ENCODE measurements at places on chromosomes 11 and 22.

GRCh38 chr11:119764108-119764868 is 35.3 kb upstream of the NECTIN1 start:
- DNase-seq, result no peak

DNA sequence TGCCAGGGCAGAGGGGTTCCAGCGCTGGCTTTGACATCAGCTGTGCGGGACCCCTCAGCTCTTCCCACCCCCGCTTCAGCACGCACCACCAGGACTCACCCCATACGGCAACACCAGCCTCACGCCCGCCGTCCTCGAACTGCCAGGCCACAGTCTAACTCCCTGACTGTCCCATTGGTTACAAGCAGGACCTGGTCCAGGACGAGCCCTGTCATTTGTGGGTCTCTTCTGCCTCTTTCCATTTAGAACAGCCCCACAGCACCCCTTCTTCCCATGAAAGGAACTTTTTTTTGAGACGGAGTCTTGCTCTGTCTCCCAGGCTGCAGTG is 81.7 kb downstream of the PHF21B start:
- no peak for DNase-seq

DNA sequence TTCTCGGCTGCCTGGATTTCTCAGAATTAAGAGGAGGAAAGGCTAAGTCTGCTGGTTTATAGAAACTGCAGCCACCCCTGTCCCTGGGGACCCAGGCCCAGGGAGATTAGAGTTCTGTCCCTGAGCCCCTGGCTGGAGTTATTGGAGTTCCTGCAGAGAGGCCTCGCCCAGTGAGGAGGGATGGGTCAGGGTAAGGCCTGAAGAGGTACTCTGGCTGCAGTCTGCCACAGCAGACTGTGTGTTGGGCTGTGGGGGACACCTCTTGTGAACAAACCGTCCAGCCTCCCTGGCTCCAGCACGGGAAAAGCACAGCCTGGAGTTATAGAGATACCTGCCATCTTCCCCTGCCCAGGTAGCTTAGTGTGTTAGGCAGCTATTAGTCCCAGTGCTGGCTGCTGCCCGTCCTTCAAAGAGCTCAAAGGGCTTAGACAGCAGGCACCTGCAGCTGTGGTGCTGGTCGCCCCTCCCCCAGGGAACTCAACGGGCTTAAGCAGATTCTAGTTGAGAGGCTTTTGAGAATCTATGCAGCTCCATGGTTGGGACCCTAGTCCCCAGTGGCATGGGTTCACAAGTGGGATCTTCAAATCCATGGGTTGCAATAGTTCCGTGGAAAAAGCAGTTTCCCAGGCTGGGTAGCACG is 36.6 kb upstream of the MUC15 start:
- DNase-seq, result no peak

GRCh38 chr11:7546324-7546791 is 32.6 kb downstream of the PPFIBP2 start:
- no peak for DNase-seq

DNA sequence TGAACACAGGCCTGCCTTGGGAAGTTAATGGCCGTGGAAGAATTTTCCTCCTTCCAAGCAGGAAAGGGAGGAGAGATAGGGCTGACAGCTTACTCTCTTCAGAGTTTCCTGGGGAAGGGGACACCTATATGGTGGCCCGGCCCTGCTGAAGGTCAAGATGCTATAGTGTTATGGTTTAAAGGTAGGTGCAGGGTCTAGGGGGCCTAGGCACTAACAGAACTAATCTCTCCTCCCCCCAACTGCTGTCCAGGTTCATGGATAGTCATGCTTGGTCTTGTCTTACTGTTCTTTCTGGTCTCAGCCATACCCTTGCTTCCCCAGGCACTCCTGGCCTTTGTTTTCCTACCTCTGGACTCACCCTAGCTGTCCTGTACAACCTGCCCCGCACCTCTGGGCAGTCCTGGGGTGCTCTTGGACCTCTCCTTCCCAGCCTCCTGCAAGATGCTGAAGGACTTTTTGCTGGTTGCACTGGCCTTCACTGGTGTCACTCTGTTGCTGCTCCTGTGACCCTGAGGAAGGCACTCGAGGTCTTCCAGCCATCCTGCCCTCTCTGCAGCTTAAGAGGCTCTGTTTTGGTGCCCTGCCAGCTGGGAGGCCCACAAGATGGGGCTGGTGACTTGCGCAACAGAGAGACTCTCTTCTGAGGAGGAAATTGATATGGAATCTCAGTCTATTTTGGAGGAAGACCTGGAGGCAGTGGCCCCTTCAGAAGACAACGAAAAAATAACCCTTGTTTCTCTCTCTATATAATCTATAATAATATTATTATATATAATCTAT is 17.9 kb downstream of the SEC14L3 start:
- DNase-seq, result no peak

DNA sequence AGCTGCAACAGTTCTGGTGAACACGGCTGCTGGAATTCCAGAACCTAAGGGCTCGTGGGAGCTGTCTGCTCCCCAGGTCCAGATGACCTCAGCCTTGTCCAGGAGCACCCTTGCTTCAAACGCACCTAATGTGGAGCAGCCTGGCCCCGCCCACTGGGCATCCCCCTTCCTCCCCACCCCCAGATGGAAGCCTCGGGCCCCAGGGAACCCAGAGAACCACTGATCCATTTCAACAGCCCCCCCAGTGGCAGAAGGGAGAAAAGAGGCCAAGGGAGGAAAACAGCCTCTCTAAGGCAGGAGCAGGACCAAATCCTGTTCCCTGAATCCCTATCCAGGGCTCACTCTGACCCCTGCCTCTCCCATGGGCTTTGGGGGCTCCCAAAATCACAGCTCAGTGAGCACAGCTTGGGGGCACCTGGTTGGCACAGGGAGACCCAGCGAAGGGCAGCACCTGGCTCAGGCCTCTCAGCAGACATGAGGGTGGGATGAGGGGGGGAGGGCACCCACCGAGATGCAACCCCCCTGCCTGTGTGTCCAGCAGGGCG is 1.2 kb downstream of the CYTH4 start:
- no peak for DNase-seq

DNA sequence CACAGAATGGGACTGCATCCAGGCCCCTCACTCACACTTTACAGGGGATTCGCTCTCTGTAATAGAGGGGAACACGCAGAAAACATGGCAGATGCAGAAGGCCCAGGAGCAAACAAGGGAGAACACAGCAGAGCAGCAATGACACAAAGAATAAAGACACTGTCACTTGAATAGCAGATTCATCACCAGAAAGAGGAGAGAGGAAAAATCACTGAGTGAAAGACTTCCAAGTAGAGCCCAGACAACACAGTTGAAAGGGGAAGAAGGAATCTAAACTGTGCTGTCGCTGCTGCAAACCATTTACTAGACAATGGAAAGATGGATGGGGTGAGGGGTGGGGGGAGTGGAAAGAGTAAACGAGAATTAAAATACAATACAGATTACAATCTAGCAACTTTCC is 28.8 kb upstream of the RAPSN start:
- no peak for DNase-seq

- no peak for DNase-seq
These were observed 5.5 kb downstream of the ADM start for GRCh38 chr11:10310301-10310841.

DNA sequence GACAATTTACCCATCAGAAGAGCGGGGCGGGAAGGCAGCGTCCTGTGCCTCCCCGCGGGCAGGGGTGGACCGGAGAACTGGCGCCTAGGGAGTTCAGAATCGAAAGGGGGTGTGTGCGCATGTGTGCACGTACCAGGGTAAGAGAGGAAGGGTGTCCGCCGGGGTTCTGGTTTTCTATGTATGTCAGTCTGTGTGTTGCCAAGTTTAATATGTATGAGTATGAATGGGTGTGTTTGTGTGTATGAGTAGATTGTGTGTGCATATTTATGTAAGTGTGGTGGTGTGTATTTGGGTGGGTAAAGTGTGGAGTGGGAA is 2.0 kb downstream of the KCNC1 start:
- DNase-seq, result no peak

DNA sequence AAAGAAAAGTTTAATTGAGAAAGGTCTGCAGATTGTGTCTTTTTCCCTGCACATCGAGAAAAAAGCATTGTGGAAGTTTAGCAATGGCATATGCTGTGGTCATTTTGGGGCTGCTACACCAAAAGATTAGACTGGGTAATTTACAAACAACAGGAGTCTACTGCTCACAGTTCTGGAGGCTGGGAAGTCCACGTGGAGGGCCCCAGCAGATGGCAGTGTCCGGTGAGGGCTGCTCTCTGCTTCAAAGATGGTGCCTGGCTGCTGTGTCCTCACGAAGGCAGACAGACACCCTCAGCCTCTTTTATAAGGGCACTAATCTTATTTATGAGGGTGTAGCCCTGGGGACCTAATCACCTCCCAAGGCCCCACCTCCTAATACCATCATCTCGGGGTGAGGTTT is 21.1 kb downstream of the PHF21B start:
- no peak for DNase-seq

GRCh38 chr11:121636081-121636799 is 183.5 kb upstream of the SORL1-AS1 start:
- no peak for DNase-seq

DNA sequence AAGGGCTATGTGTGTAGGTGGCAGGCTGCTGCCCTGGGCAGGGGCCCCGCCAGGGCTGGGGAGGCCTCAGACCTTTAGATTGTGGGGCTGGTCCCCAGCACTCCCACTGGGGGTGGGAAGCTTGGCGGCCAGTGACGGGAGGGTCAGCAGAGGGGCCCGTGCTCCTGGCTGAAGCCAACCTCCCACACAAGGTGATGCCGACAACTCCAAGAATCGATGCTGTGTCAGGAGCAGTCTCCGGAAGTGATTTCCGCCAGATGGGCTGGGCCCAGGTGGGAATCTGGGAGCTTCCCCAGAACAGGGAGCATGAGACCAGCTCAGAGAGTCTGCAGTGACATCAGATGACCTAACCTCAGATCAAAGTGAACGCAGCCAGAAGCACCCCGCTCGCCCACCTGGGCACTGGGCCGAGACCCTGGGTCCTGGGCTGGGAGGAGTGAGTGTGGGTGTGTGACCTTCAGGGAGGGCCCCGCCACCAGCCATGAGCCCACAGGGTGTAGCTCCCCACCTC is 7.7 kb downstream of the TRPM5 start:
- no peak for DNase-seq

DNA sequence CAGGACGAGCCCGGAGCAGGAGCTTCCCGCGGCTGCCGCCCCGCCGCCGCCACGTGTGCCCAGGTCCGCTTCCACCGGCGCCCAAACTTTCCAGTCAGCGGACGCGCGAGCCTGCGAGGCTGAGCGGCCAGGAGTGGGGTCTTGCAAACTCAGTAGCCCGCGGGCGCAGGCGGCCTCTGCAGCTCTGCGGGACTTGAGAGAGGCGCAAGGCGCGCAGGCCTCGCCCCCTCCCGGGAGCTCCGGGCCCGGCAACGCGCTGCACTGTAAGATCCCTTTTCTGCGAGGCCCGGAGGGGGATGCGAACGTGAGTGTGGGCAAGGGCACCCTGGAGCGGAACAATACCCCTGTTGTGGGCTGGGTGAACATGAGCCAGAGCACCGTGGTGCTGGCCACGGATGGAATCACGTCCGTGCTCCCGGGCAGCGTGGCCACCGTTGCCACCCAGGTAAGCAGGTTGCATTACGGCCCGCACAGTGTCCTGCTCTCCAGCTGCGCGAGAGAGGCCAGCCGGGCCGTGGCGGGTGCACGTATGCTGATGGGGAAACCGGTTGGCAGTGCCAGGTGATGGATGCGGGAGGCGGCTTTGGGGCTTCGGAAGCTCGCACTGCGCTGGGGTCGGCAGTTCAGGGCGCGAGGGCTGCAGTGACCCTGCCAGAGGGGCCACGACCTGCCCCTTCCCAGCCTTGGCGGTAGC is 2.0 kb downstream of the SLC6A5 start:
- DNase-seq, result no peak

GRCh38 chr11:93267383-93267782 is 63.2 kb upstream of the DEUP1 start:
- no peak for DNase-seq

GRCh38 chr11:95762534-95762933 is 27.0 kb downstream of the FAM76B start:
- DNase-seq, result no peak

DNA sequence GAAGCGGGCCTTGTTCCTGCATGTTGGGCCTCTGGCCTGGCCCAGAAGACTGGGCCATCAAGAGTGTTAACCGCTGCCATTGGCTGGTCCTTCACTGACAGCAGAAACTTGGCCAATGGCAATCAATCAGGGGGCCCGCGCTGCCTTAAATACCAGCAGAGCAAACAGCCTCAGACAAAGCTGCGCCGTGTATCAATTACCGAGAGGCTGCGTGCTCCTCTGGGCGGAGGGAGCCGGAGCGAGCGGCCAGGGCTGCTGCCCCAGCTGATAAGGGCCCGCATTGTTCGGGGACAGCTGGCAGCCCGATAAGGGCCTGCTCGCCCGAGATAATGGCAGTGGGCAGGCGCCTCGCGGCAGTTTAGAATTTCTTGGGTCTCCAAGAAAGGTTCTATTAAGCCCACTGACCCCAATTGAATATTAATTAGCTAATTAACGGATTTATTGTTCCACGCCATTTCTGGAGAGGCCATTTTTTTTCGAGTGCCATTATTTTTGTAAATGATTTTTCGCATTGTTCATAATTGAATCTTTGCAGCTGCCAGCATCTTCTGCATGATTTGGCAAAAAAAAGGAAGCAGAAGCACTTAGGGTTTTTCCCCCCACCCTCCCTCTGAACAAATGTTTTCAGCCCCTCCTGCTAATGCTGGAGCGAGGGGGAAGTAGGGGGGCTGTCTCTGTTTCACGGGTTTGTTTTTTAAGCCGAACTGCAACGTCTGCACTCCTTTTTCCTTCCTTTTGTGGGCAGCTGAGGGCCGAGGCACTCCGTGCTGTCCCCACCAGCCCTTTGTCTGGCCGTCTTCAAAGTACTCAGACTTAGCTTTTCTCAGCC is 37.6 kb upstream of the RIC3 start:
- no peak for DNase-seq

GRCh38 chr11:130202818-130203689 is 43.5 kb downstream of the ST14 start:
- DNase-seq, result no peak

DNA sequence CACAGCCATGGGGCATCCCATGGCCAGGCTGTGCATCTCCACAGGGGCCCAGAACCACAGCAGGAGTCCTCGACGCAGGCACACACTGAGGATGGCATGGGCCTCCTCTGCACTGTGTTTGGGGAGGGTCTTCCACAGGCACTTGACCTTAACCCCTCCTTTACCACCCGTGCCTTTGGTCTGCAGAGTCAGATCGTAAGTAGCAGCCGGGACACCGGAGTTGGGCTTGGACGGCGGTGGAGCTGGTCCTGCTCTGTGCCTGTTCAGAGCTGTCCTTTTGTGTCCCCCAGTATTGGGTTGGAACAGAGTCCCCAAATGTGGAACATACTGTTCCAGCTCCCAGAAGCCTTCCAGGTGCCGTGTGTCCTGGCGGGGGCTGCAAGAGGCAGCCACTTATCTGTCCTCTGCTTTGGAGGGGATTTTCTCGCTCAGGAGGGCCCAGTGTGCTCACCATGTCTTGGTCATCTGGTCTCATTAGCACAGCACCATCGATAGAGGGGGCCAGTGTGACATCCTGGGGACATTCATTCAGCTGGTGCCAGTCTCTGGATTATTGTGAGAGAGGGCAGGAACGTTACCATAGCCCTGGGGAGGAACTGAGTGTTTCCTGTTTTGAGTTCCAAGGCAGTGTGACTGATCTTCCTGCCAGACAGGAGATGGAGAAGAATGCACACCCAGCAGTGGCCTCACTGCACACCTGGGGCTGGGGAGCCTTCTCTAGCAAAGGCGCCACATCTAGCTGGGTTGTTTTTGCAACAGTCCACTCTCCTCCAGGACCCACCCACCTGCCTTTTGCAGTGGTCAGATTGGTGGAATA is 12.4 kb downstream of the CRELD2 start:
- DNase-seq, result peak; percentile 37

Measured in LoVo (cell line).